NCI-H1092 (cell line): ENCODE measurements at places on chromosomes 3 and 15.

- DNase-seq: no peak
Measured at GRCh38 chr3:69650066-69650419, 89.2 kb upstream of the MITF start.

- DNase-seq: no peak
Measured at GRCh38 chr15:75314552-75315290, 21.1 kb upstream of the COMMD4 start.

GRCh38 chr15:55552926-55553325 lies 35.2 kb downstream of the PYGO1 start:
- no peak for DNase-seq

DNA sequence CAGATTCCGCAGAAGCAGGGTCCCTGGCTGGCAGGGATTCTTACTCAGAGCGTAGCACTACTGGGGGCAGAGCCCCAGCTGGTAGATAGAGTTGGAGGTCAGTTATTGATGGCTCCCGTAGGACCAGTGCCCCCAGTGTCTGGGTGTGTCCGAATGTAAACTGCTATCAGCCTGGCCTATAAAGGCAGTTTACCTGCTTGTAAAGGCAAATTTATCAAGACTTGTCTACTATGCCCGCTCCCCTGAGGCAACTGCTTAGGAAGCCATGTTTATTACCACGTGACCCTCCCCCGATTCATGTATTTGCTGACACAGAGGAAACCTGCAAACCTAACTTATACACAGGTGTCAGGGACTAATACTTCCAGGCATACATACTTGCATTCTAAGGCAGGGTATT lies 607 bp upstream of the PPP1R14D start:
- DNase-seq: no peak
